ENCODE measurements at places on chromosomes 4 and X.

DNA sequence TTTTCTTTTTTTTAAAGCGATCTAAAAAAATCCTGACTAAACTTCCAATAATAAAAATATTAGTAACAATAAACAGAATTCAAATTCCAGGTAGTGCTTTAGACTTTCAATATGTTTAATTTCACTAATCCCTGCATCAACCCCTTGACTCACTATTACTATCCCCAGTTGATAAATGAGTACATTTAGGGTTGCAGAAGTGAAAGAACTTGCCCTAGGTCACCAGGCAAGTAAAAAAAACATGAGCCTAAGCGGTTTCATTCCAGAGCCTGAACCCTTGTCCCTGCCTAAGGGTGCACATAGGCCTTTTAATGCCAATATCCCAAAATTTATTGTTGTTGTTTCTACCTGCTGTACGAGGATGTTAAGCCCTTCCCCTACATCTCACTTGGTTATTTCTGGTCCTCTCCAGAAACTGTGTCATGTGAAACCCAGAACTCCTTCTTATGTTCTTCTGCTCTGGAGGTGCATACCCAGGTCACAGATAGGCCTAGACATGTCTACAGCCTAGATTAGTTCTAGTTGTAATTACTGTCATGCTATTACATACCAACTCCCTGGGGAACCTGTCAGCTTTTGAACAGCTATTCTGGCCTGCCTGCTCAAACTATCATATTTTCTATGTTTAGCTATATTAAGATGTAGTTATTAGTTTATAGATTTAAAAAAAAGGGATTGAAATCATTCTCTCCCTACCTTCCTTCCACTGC is 244.5 kb upstream of the PITX2 start:
- DNase-seq: no peak

DNA sequence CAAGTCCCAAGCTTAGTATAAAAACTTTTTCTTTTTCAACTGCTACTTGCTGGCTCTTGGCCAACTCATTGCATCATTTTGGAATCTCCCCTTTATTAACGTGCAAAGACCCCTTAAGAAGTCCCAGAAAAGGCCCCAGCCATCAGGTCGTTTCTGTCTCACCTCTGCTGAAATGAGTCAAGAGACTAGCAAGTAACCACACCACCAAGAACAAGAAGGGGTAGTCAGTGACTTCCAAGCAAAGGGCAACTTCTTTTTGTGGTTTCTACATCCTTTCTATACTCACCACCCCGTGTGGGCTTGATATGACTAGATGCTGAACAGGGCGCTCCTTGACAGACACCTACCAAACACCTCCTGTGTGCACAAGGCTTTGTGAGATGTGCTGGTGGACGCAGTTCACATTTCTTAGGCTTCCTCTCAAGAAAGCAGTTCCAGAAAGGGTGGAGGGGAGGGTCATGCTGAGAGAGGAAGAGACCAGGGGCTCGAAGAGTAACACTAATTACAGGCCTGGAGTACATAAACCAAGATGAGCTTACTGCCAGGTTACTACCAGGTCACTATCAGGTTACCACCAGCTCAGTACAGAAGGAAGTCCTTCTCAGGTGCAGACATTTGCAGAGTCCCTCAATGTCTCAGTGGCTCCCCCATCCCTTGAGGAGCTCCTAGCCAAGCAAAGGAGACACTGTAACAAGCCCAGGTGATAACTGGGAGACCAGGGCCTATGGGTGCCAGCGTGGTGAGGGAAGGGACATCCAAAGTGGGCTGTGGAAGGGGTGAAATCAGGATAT is 19.3 kb downstream of the JAKMIP1 start:
- no peak for DNase-seq

DNA sequence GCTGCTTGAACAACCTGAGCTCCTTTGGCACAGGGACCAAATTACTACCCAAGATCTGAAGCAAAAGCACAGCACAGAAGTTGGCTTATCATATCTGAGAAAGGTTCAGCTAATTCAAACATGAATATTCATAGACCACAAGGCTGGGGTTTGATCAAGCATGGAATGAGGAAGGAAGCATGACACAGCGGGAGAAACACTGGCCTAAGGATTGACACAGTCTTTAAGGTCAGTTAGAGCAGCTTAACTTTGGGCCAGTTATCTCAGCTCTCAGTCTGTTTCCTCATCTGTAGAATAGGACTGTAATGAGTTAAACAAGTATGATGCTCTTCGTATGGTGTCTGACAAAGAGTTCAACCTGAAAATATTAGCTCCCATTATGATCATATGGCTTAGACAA is 88.5 kb upstream of the CBR4 start:
- DNase-seq: no peak

DNA sequence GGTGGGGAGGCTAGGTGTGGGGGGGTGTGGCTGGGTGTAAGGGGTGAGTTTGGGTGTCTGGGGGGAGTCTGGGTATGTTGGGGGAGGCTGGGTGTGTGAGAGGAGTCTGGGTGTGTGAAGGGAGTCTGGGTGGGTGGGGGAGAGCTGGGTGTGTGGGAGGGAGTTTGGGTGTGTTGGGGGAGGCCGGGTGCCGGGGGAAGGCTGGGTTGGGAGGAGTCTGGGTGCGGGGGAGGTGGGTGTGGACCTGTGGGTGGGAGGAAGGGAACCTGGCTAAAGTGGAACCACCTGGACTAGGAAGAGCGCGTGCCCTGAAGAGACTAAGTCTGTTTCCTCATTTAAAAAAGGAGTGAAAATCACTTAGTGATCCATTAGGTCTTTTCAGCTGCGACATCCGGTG is 18.3 kb downstream of the SPON2 start:
- no peak for DNase-seq

DNA sequence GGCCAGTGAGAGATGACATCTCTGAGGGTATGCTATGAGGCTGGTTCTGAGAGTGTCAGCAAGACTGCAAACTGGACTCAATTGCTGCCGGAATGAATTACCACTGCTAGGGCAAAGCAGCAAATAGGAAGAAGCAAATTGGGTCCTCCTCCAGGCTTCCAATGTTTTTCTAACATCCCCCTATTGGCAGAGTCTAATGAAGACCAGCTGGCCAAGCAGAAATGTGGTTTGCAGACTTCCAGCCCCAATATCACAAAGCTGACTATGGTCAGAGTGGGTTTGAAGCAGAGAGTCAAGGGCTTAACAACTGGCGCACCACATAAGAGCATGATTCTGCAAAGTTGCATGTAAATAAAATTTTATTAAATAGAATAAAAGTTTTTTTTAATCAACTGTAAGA is 225.4 kb upstream of the GLRA2 start:
- no peak for DNase-seq

DNA sequence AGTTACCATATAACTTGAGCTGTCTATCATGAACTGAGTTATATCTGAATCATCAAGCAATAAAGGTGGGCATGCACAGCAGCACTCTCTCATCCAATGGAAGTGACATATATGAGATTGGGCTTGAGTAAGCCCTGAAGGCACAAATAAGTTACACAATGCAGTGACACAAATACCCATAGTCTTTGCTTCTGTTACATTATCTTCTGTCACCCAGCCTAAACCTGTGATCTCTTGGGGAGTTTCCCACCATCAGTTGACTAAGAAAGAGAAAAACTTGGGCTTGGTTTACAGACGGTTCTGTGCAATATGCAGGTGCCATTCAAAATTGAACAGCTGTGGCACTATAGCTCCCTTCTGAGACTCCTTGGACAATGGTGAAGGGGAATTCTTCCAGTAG is 138.8 kb upstream of the IL15 start:
- no peak for DNase-seq

DNA sequence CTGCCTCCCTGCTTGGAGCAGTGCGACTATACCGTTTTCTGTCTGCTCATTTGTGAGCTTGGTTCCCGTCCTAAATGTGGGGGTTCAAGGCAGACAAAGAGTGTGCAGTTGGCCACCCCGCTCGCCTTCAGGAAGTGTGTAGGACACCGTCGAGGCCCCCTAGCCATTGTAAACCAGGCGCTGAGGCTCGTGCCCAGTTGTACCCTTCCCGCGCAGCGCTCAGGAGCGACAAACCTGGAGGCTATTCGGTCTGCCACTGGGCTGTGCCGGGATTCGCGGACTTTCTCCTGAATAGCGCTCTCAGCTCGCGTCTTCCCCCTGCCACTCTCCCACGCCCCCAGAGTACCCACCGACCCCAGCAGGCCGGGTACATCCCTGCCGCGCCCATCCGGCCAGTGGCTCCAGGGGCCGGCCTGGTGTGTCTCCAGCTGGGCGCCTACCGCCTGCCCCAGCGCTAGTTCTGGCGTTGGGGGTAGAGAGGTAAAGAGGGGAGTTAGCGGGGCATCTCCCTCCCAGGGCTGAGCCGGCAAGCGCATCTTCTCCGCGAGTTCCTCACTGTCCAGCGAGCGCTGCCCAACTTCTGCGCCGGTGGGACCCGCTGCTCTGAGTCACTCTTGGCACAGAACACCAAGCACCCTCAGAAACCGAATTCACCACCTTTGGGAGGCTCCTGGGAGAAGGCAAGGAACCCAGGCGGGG is 880 bp upstream of the LONRF3 start:
- no peak for DNase-seq

DNA sequence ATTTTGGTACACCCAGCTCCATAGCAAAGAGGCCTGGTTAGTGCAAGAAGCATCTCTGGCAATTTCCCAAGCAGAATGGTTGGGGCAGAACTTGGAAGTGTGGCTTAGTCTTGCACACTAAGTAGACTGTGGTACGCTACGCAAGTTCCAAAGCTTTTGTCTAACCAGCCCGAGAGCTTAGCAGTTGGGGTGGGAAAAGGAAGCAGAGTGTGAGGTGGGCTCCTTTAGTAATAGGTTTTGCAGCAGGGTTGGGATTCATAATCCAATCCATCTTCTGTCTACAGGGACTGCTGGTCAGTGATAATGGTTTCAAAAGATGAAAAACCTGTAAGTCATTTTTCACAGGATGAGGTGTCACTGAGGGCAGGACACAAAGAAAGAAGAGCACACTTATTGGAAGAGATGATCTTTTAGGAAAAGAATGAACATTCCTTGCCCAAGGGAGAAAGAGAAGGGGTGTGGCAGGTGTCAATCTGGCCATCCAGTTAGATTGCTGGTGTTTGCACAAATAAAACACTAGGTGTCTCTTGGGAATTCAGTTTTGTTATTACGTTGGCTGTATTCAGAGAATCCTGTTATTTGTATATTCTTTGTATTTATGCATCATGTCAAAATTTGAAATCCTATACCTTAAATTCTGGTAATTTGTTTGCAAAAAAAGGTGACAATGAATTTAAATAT is 244.3 kb downstream of the GPAT3 start:
- DNase-seq: no peak

DNA sequence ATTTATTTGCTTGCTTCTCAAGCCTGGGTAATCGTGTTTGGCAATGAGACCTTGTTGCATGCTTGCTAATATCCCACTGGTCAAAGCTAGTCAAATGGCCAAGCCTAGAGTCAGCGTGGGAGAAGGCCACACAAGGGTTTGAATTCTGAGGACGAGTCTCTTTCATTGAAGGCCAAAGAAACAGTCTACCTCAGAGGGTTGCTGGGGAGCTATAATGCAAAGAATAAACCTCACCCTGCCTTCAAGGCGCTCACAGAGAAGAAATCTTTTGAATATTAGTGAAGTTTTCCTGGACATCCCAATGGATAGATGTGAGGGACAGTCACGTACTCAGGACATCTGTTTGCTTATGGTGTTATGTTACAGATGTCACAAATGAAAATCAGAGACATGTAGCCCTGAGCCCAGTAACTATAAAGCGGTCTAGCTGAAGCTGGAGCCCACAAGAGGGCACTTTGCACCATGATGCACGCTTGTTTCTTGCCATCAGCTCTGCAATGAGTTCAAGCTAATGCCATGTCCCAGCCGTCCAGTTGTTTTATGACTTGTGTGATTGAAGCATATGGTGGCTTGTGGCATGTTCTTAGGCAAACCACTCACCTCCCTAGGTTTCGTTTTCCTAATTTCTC is 1.1 kb upstream of the TLR3 start:
- DNase-seq: peak; percentile 48

GRCh38 chr4:151403656-151404055 is 5.3 kb upstream of the FHIP1A start:
- no peak for DNase-seq

GRCh38 chr4:152185786-152186550 is 349.9 kb downstream of the FBXW7 start:
- DNase-seq: no peak

GRCh38 chr4:186954509-186954908 is 230.9 kb upstream of the FAT1 start:
- DNase-seq: no peak

DNA sequence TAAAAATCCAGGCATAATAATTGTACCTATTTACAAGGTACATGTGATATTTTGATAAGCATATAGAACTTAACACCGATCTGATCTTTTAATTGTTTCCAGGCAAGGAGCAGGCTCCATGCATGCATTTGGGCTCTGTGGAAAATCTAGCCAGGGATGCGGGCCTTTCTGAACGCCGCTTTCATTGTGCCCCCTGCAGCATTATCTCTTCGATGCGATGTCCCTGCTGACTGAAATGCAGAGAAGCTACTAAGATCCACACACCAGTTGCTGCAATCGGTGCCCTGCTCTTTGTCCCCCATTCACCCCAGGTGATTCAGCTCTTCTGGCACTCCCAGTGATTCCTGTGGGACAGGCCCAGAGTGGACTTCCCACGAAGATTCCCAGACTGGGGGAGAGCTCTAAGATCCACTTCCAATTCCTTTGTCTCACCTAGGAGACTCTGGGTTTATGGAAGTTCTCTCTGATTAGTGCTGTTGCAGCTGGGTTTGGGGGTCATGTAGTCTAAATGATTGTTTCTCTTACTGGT is 254.3 kb upstream of the AGA start:
- no peak for DNase-seq

DNA sequence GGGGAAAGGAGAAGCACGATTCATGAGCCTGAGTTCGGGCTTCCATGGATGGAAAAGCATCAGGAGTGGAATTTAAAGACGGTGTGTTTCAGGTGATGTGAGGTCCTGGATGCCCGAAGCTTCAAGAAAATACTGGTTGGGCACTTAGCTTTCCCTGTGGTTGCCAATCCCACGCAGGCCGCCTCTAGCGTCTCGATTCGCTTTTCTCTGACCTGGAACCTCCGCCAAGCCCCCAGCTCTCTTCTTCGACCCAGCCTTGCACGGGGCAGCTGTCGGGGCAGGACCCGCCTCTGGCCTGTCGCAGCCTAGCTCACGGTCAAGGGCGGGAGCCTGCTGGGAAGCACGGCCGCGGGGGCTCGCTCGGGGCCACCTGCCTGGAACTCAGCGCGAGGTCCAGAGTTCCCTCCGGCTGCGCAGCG is 308 bp upstream of the TLR2 start:
- no peak for DNase-seq

DNA sequence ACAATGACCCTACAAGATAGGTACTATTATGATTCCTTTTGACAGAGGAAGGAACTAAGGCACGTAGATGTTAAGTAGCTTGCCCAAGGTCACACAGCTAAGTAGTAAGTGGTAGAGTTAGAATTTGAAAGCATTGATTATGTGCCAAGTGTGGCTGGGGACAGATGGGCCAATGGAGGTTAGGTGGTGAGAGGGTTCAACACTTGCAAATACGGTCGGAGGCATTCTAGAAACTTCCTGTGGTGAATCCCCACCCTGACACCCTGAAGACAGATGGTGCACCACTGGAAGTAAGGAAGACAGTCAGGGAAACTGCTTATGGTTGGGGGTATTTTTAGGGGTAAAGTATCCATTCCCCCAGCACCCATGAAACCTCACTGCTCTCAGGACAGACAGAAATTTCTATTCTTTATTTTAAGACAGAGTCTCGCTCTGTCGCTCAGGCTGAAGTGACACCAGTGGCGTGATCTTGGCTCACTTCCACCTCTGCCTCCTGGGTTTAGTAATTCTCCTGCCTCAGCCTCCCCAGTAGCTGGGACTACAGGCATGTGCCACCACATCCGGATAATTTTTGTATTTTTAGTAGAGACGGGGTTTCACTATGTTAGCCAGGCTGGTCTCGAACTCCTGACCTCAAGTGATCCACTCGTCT is 142.5 kb downstream of the RASL11B start:
- DNase-seq: no peak
